Activated naive CD4-positive, alpha-beta T cell (primary cell): ENCODE measurements at places on chromosomes 3 and 15.

DNA sequence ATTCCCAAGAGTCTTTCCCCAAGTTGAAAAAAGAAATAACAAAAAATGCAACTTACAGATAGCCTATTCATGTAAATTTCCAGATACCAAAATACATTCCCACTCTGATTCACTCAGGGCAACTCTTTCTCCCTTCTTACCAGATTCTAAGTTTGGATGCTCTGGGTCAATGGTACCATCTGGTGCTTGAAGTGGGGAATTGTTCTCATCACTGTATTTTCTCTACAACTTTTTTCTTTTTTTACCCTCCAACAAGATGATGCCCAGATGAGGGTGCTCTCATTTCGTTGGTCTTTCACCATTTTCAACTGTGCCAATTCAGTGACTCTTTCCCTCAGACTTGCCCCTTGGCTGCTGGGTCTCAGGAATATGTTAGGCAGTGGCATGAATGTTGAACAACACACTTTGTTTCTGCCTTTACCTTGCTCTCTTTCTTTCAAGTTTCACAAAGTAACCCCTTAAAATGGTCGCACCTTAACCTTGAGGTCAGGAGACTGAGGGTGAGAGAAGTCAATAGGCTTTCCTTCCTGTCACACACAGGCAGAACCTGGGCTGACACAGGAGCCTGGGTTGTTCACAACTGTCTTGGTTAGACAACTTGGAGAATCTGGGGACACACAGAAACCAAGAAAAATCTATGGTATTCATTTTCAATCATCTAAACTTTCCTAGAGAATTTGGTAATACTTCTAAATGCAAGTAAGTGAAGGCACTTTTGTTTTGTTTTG, 330.7 kb upstream of the SLCO3A1 start:
- no peak for DNase-seq

GRCh38 chr3:121629601-121630000, 31.1 kb downstream of the HCLS1 start:
- no peak for DNase-seq

DNA sequence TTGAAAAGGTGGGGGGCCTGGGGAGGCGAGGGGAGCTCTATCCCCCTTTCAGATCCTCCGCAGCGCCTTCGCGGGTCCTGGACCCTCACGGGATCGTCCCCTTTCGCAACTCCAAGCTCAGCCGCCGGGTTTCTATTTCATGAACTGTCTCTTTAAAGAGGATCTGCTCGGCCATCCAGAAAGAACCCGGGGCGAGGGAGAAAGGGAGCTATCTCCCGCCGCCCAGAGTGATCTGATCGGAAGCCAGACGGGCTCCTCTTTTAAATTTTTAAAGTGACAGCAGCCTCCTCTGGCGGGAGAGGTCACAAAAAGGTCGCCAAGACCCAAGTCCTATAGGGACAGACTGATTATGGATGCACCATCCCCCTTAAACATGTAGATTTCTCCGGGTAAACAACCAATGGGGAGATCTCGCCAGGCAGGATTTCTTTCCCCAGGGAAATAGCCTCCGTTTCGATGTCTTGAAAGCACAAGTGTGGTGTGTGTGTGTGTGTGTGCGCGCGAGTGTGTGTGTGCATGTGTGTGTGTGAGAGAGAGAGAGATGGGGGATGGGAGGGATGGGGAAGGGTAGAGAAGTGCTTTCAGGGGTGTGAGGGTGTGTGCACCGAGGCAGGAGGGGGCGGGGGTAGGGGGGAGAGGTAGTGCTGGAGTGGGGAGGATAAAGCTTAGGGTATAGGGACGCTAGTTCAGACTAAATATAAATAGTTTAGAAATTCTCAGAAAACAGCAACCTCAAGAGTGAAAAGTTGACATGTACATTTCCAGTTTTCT, 516.1 kb downstream of the MECOM start:
- no peak for DNase-seq

DNA sequence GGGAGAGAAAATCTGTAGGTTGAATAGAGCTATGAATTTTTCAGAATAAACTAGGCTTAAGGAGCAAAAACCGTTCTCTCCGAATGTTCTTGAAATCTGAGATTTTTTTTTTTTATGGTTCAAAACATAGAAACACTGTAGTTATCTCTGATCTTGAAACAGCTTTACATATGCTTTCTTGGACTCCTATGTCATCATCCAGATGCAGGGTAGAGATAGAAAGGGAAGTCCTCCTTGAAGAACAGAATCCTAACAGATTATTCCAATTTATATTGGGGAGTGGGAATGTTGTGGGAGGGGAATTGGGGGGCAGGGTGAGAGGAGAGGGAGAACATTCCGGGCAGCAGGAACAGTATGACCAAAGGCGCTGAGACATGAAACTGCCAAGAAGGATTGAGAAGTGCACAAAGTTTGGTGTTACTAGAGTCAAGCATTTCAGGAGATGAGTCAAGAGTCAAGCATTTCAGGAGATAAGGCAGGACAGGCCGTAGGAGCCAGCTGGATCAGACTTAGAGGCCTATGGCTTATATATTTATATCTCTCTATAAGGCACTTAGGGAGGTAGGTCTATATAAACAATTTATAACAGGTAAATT, 21.9 kb upstream of the ST3GAL6 start:
- DNase-seq, result no peak

DNA sequence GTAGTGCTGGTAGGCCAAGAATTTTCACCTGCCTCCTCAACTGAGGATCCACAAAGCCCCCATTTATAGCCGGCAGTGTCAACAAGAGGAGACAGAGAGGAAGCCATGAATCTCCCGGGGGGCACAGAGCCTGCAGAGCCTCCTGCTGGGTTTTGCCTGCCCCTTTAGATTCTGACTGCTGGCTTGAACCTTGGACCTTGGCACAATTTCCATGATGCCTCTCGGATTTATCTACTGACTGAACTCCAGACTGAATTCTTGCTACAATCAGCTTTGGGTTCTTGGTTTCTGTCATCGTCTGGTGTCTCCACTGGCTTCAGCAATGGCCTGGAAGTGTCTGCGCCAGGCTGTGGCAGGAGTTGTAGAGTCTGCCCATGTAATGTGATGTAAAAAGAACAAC, 80.7 kb downstream of the GPR156 start:
- no peak for DNase-seq

GRCh38 chr3:127964053-127964452, 49.0 kb downstream of the KBTBD12 start:
- no peak for DNase-seq

DNA sequence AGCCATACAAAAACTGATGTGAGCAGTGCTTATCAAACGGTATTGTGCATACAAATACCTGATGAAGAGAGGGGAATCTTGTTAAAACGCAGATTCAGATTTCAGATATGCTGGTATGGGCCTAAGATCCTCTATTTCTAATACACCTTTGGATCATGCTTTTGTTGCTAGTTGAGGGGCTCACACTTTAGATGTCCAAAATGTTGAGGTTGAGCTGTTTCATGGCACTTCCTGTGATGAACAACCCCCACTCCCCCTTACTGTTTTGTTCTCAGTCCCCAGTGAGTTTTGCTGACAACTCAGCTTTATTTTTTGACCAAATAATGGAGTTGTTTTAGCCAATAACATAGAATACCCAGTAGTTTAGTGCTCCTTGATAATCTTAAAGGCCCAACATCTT, 53.2 kb downstream of the ROBO2 start:
- no peak for DNase-seq

DNA sequence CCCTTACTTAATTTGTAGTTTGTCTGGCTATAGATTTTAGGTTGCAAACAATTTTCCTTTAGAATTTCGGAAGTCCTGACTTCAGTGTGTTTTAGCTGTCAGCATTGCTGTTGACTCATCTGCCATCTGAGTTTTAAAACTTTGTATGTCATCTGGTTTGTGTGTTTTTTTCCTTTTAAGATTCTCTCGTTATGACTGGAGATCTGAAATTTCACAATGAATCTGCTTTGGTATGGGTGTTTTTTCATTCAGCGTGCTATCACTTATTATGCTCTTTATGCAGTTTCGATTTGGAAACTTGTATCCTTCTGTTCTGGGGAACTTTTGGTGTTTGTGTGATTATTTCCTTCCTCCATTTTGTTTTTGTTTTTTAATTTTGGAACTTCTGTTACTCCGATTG, 53.7 kb upstream of the ZNF280D start:
- no peak for DNase-seq

DNA sequence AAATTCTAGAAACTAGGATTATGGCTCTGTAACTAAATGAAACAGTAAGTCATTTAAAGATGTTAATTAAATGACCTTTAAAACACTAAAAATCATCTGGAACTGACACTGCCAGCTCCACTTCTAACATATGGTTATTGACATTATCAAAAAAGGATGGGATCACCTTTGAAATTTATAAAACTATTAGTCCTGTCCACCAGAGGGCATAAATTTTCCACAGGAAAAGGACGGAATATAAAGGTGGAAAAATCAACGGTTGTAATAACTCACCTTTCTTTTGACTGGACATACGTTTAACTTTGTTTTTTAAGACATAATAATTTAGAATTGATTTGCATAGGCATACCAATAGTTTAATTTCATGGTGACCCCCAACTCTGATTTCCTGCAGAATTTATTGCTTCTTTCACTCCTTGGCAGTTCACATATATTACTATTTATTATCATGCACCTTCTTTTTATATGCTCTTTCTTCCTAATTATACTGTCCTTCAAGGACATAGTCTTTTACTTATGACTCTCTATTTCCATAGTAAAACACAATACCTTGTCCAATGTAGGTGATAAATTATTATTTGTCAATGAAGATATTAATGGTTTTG, 345.7 kb downstream of the CADM2 start:
- no peak for DNase-seq

DNA sequence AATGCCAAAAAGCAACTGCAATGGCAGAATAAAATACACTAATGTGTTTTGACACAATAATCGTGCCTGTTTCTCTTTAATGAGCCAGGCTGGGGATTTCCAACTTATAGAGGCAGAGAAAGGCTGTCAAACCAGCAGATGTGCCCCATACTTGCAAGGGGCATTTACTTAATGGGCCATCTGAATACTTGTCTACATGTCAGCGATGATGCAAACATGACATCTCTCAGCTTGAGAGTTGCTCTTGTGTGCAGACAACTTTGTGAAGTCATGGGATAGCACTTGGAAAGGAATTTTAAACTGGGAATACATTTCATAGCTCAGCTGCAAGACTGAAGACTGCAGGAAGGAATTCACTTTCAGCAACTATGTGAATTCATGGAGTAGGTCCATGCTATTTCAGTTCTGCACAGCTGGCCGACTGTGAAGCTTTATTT, 127.4 kb upstream of the ADAMTS9 start:
- no peak for DNase-seq

DNA sequence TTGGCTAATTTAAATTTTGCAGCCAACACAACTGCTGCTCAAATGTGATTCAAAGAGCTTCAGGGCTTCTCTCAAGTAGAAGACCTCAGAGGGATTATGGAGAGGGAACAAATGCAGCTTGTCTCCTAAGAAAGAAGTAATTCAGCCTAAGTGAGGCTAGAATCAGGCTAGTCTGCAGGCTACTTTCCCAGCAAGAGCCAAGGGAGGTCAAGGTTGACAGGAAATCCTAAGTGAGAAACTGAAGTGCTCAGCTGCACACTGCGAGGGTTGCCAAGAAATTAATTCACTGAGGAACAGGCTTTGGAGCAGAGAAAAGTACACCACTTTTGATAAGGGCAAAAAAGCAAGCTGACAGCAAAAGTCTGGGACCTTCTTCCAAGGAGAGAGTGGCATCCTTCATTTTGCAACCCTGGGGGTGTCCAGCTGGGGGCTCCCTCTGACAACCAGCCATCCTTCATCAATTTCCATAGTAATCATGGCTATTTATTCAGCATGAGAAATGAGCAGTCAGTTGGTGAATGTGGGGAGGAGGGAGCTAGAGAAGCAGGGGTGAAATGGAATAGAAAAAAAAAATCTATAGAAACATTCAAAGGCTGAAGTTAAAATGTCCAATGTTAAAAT, 646.4 kb upstream of the ADAMTS9 start:
- no peak for DNase-seq

GRCh38 chr15:60223176-60223575, 174.6 kb downstream of the ANXA2 start:
- no peak for DNase-seq

DNA sequence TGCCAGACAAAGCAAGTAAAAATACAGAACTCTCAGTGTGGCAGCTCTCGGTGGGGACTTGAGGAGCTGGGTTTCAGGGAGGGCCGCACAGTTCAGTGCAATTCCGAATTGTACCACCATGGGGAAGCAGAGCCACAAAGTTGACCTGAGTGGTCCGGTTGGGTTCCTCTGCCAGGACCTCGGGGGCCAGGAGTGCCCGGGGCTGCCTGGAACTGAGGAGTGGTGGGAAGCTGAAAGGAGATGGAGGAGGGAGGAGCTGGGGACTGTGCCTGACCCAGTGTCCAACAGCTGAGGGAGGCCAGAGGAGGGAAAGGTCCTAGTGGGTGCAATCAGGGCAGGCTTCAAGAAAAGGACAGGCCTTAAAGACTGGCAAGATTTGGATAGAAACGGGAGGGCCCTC, 32.2 kb upstream of the TRH start:
- no peak for DNase-seq

GRCh38 chr3:45333549-45333948, 54.8 kb upstream of the LARS2 start:
- no peak for DNase-seq

GRCh38 chr3:9077029-9077428, 113.8 kb upstream of the RAD18 start:
- no peak for DNase-seq

- no peak for DNase-seq
Measured at GRCh38 chr15:101017093-101017754, 98.1 kb downstream of the LRRK1 start.
